ENCODE measurements at places on chromosomes 16 and 17.

DNA sequence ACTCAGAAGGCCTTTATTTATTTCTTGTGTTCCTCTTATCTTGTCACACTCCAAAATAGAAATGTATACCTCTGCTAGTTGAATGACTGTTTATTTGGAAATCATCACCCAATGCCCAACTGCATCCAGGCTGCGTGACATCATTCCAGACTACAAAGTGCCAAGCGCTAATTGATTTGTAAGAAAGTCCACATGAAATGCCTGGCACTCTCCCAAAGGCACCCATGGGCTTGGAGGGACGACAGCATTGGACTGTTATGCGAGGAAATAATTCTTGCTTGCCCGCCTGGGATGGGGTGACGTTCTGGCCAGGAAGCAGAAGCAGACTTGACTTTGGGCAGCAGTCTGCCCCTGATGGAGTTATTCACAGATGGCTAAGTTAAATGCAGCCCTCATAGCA is 165.9 kb downstream of the CDH13 start:
- no peak for DNase-seq

GRCh38 chr17:74099442-74100340 is 103.8 kb upstream of the RPL38 start:
- DNase-seq: no peak

DNA sequence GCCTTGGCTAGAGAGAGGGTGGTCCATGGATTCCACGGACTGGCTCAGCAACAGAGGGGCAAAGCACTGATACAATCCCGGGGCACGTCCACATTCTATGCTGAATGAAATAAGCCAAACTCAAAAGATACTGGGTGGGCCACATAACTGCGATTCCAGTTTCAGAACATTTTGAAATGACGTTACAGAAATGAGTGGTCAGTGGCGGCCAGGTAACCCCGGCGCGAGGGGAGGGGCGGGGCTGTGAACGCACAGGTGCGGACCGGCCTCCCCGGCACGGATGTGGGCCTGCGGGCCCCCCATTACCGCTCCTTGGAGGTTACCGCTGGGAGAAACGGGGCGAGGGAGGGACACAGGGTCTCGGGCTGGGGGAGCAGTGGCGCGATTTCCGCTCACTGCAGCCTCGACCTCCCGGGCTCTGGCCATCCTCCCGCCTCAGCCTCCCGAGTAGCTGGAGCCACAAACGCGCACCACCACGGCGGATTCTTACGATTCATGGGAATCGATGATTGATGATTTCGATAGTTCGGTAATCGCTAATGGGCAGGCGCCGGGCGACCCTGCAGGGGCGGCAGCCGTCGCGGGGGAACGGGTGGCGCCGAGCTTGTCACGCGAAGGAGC is 559 bp downstream of the MVD start:
- no peak for DNase-seq

GRCh38 chr16:7638306-7638705 is 305.7 kb downstream of the RBFOX1 start:
- DNase-seq: no peak

- DNase-seq: no peak
These were observed 149.8 kb upstream of the MAF start for GRCh38 chr16:79750311-79750710.

GRCh38 chr17:51707216-51707615 is 446.9 kb downstream of the UTP18 start:
- no peak for DNase-seq

- DNase-seq: no peak
These were observed 14.7 kb downstream of the NXN start for GRCh38 chr17:964876-965275.

DNA sequence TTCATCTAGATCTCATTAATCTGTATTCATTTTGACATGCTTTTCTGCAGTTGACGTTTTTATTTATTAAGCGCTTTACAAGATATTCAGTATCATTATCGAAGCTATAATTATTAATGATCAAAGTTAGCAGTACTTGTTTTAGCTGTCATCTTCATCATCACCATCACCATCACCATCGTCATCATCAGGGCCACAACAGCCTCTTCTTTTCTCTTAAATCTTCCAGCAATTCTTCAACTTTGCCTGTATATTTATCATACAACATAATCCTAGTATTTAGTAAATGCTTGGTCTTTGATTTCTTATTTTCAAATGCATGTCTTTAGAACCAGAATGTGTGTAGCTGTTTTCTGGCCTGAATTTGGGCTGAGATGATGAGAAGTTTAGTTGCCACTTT is 528.0 kb downstream of the MAF start:
- DNase-seq: no peak

- DNase-seq: no peak
These were observed 384.7 kb downstream of the UTP18 start for GRCh38 chr17:51645056-51645455.

DNA sequence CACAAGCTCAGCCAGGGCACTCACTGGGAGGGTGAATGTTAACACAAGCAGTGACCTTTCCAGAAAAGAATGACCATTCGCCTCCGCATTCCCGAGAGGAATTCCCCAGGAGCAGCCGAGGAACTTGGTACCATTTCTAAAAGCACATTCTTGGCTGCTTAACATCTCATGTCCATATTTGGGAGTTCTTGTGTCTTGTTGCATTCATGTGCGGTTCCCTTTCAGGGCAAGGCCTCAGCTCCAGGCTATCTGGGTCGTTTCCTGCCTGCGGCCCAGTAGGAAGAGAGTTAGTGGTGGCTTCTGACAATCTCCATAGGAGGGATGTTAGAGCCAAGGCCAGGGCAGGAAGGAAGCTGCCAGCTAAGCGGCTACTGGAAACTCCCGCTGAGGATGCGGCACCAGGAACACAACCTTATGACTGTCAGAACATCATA is 27.8 kb upstream of the MEAK7 start:
- DNase-seq: no peak

GRCh38 chr17:43548689-43549379 is 2.7 kb upstream of the ETV4 start:
- no peak for DNase-seq

GRCh38 chr17:42535155-42536047 is 640 bp upstream of the NAGLU start:
- no peak for DNase-seq

GRCh38 chr17:9805769-9806168 is 14.4 kb upstream of the DHRS7C start:
- no peak for DNase-seq

- DNase-seq: no peak
These were observed 154.0 kb upstream of the SDK2 start for GRCh38 chr17:73798111-73798748.

- no peak for DNase-seq
These were observed 7.1 kb upstream of the SLC5A11 start for GRCh38 chr16:24838554-24839266.

DNA sequence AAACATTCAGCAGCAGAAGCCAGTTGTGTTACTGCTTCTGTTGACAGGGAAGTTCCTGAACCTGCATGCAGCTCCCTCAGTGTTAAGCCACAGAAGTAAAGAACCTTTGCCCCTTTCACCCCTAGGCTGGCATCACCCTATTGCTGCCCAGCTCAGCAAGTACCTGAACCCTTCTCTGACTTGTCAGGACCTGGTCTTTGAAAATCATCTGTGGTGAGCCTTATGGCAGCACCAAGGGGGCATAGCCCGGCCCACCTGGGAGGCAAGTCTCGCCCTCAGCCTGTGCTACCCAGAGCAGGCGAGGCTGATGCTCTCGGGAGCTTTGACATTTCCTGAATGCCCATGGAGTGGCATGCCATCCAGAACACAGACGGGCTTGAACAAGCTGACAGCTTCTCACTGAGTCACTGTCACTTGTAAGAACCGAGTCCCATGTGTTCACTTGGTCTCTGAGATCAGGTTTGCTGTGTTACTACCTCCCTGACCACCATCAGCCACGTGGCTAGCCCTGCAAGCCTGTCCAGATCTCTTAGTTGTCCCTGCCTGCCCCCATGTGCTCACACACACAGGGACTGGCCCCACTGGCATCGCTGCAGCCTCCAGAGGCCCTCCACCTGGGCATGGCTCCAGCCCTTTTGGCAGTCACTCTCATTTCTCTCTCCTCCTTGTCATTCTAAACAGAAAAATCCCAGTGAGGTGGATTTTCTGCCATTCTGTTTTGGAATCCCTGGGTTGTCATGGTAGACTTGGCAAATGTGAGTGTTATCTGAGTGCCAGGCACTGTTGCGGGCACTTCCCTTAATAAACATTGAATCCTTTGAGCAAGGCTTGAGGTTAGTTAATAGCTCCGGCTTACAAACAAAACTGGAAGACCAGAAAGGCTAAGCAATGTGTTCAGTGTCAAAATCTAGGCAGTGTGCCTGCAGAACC is 2.9 kb upstream of the CARMIL2 start:
- DNase-seq: no peak

DNA sequence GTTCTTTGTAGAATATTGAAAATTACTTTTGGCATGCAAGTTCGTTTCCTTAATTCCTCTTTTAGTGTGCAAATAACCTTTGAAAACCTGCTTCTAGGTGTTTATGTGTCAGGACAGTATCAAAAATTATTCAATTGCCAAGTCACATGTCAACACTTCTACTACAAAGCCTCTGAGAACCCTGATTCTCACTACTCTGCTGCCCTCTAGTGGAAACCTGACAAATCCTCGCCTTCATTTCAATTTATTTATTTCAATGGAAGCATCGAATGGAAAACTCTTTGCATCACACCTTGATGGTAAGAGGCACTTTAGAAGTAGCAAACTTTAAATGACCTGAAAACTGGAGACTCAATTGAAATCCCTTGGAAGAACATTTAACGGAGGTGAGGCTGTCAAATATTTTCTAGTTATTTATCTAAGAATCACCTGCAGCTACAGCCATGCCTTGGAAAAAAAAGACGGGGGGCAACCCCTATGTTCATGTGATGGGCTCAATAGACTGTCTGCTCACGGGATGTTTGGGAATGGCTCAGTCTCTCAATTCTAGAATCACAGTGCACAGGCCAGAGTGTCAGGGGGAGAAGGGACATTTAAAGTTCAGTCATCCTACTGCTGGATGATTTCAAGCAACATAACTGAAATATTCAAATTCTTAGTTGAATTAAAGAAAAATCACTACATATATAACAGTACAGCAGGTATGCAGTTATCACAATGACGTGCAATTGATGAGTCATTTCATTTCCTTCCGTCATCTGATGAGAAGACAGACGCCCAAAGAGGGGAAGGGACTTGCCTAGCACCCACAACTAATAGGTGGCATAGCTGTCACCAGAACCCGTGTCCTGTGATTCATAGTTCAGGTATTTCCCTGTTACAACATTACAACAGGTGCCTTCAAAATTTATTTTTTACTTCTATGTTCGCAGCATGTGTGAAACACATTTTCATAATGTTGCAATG is 563.9 kb downstream of the TOX3 start:
- peak; percentile 1 for DNase-seq

GRCh38 chr16:49417354-49417753 is 43.8 kb downstream of the C16orf78 start:
- DNase-seq: no peak

DNA sequence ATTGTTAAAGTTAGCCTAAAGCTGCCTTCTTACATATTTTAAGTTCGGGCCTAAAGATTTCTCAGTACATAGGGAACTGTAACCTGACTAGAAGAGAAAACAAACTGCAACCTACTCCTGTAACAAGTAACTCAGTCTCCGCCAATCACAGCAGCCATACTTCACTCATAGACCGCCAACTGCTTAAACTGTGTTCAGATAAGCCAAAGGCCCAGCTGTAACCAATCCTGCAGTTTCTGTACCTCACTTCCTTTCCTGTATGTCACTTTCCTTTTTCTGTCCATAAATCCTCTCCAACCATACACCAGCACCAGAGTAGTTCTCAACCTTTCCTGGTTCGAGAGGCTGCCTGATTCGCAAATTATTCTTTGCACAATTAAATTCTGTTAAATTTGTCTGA is 41.5 kb downstream of the GLG1 start:
- no peak for DNase-seq

DNA sequence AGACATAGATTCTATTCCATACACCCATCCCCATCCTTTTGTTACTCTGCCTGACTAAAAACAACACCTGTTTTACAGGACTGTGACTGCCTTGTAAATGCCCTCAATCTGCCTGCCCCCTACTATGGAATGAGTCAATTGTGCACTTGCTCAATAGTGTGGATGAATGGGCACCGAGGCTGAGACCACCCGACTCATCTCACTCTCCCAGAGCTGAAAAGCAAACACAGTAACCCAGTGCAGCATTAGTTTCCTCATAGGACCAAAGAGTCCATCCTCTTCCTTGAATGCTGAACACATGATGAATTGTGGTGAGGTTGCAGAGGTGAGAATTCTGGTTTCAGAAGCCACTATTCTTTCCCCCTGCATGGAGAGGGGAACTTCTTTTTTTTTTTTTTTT is 233.7 kb downstream of the ZFHX3 start:
- no peak for DNase-seq

- DNase-seq: no peak
These were observed 13.3 kb downstream of the CES4A start for GRCh38 chr16:67001726-67002125.

- peak; percentile 5 for DNase-seq
These were observed 60.1 kb upstream of the MED9 start for GRCh38 chr17:17416400-17417360.

- no peak for DNase-seq
These were observed 135.7 kb downstream of the PRKCA start for GRCh38 chr17:66438101-66438500.

- no peak for DNase-seq
These were observed 8.7 kb upstream of the TMEM88 start for GRCh38 chr17:7846063-7846735.

DNA sequence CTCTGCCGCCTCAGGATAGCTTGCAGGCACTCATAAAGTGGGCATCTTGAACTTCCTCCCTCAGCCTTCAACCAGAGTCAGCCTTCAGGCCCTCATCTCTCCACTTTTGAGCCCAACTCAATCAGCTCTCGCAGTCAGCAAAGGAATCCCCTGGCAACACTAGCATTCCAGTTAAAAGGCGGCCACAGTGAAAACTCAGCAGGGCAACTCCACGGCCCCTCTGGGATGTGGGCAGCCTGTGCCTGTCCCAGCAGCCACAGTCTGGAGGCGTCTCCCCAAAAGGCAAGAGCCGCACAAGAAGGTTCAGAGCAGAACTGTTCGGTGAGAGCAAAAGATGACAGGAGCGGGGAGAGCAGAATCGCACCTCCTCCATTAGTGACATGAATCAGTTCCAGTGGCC is 9.0 kb downstream of the TMEM11 start:
- DNase-seq: no peak

GRCh38 chr17:9023392-9024218 is 2.3 kb downstream of the NTN1 start:
- DNase-seq: no peak

DNA sequence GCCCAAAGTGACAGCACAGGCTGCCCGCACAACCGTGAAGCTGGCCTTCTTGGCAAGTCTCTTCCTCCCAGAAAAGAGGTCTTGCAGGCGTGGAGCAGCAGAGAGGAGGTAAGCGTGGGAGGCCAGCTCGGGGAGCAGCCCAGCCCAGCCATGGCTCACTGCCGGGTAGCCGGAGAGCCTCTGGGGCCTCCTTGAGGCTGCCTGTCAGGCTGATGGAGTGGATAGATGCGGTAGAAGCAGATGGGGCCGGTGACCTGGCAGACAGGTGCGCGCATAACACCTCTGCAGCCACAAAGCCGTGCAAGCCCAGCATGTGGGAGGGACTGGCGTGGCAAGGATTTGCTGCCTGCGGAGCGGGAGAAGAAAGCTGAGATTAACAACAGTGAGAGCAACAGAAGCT is 17.1 kb upstream of the DOK4 start:
- DNase-seq: no peak
